ENCODE measurements at places on chromosomes 2 and 18.

DNA sequence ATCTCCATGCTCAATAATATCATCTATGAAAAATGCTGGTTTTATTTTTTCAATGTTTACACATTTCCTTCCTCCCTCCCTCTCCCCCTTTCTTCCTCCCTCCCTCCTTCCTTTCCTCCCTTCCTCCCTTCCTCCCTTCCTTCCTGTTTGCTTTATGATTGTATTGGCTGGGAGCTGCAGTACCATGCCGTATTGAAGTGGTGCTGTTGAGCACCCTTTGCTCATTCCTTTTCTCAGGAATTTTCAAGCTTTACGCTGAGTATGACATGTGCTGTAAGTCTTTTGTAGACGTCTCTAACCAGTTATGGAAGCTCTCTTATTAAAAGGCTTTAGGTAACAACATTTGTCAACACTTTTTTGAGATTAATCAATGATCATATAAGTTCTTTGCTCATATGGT, 100.4 kb downstream of the SNTG2 start:
- DNase-seq, result no peak

DNA sequence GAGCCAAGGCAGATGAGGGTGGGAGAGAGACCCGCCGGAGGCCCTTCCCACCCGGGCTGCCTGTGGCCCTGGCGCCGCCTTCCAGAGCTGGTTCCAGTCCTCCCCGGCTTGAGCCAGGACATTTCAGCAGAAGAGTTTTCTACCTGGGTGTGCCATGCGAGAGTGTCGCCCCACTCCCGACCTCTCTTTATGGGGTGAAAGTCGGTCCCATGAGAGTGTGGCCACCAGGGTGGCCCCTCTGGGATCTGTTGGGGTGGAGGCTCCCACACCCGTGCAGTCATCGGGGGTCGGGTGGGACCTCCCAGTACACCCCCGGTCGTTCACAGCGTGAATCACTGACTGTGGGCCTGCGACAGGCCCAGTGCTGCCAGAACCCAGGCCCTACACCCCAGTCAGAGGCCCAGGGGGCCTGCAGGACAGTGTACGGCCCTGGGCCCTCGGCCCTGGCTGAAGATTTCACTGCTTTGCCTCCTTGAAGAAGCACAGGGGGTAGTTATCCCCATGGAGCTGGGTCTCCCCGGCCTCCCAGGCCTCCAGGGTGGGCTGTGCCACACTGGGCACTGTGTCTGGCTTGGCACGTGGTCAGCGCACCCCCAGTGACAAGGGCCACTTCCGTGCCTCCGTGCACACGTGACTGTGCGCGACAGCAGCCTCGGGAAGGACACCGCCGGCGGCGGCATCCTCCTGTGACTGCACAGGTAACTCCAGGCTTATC, 5.9 kb downstream of the NFATC1 start:
- no peak for DNase-seq

- DNase-seq, result no peak
These were observed 211.7 kb downstream of the CLIP4 start for GRCh38 chr2:29326926-29327325.

GRCh38 chr18:269480-270095, 1.7 kb upstream of the THOC1 start:
- no peak for DNase-seq

- DNase-seq, result no peak
These were observed 166.4 kb downstream of the TMEM247 start for GRCh38 chr2:46645681-46646162.
